ENCODE measurements at places on chromosomes 13 and 19.
A peak's percentile ranks its signal among the peaks of the same experiment; 100 is the strongest.

DNA sequence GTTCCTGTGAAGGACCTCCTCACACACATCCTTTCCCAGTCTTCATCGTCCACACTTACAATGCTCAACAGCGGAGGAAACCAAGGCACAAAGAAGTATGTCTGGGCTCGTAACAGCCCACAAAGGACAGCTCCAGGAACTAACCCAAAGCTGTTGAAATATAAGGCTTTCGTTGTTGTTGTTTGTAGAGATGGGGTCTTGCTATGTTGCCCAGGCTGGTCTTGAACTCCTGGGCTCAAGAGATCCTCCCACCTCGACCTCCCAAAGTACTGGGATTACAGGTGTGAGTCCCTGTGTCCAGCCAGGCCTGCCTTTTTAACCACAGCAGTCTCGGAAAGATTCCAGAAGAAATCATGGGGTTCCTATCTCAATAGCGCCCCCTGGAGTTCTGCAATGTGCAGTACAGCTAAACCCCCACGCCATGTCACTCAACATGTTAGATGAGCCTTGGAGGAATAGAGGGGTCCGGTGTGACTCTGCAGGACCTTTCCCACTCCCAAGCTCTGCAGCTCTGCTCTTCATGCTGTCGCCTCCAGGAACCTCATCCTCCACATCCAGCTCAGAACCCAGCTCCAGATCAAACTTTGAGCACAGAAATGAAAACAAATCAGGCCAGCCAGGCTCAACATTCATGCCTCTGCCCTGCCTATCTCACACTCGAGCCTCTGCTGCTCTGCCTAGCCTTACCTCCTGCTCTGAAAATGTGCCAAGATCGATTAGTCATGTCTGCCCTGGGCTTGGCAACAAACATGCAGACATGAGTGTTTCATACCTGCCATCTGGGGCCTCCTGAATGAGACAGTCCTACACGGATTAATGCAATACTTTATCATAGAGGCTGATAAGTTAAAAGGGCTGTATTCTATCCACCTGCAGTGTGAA lies 7.5 kb downstream of the PLA2G4C start:
- no peak for DNase-seq

DNA sequence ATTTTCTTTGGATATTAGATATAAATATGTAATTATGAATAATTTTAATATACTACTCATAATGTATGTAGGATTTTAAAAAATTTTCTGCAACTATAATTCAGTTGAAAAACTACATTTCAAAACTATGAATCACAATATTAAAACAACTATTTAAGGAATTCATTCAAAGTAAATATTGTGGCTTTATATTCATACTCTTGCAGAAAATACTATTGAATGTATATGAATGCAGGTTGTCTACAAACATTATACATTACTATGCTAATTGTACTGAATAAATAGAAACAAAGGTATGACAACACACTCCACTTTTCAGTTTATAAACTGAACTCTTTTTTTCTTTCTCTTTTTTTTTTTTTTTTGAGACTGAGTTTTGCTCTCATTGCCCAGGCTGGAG lies 14.2 kb downstream of the ZNF91 start:
- no peak for DNase-seq

DNA sequence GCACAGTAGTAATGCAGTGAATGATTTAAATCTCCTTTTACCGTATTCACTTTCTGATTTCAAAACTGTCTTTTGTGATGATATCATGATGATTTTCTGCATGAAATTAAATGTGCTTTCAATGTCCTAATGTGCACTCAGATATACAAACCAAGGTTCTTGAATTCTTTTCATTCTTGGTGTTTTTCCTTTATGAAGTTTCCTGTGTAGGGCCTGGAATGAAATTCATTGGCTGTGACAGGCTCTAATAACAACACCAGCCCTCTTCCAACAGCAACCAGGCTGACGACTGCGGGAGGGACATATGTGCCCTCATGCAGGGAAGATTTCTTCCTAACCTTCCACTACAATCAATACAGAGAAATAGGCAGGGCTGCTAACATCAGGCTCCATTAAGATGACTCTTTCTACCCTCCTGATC lies 1052.0 kb downstream of the DIAPH3 start:
- no peak for DNase-seq

DNA sequence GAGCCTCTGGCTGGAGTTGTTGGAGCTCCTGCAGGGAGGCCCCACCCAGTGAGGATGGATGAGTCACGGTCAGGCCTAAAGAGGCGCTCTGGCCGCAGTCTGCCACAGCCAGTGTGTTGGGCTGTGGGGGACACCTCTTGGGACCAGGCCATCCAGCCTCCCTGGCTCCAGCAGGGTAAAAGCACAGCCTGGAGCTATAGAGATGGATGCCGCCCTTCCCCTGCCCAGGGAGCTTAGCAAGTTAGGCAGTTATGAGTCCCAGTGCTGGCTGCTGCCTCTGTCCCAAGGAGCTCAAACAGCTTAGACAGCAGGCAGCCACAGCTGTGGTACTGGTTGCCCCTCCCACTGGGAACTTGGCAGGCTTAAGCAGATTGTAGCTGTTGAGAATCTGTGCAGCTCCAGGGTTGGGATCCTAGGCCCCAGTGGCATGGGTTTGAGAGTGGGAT lies 100.9 kb downstream of the NDFIP2 start:
- DNase-seq, result no peak

DNA sequence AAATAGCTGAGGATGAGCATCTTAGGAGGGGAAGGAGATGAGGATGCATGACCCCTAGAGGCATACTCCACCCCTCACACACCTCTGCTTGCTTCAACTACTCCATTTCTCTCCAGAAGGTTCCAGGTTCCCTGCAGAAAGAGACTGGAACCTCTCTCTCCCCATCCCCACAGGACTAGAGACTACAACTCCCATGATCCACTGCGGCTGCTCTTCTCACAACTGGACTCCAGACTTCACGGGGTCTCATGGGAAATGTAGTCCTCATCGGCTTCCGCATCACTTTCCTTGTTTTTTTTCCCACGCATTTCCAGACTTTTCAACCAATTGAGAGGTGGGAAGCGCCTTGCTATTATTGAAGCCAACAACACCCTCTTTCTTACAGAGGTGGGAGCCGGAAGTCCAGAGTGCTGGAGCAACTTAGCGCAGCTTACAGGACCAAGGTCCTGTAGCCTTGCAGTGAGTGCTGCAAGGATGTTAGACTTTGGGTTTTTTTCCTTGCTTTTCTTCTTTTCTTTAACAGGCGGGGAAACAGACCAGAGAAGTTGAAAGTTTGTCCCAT lies 13.9 kb upstream of the CACNG6 start:
- no peak for DNase-seq

DNA sequence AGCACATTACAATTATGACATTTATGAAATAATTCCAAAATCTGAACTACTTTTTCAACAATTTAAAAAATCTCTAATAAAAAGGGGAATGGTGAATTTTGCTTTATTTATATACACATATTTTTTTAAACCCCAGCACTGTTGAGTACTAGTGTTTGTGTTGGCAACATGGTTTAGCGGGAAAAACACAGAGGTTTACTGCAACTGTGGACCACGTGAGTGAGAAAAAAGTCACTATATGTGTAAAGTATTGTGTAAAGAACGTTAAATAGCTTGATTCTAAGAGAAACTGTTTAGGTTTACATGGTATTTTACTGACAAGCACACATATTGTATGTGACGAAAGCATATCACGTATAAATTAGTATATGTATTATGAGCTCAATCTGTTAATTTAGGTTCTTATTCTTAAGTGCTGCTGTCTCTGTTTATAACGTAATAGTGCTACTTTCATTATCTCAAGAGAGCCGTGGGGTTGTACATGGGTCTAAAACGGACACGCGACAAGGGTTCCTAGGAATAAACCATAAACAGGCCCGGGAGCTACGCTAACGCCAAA lies 617 bp downstream of the SKA3 start:
- no peak for DNase-seq

DNA sequence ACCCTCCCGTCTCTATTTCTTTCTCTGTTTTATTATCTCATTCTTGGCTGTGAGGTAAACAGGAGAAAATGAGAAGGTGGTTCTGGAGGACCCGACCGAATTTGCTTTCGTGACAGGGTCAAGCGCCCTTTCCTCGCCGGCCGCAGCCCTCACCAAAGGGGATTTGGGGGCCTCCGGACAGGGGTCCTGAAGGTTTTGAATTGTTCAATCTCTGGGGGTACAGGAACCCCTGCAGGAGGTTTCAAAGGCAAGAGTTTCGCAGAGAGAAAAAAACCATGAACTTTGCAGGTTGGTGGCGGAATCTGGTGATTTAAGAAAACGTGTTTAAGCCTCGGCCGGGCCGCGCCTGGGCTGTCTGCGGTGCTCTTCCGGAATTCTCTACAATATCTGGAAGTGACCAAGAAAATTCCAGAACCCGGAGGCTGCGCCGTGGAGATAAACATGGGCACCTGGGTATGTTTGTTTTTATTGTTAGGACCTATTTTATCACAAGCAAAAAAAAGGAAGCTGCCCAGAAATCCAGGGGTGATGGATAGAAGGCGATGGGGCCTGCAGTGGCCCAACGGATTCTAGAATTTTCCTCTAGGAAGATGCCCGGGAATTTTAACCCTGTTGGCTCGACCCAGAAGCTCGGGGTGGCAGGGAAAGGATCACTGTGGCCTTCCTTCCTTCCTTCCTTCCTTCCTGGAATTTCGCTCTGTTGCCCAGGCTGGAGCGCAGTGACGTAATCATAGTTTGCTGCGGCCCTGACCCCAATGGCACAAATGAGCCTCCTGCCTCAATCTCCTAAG lies 14.2 kb upstream of the PTBP1 start:
- DNase-seq, result no peak

GRCh38 chr19:7857727-7858108 lies 16.5 kb downstream of the PRR36 start:
- DNase-seq, result no peak

GRCh38 chr19:48391100-48392005 lies at the start of gene KDELR1:
Gene KDELR1 (minus strand): TSS chr19:48391551. CDS start chr19:48391358, 193 bp downstream.
- DNase-seq, result peak; percentile 83

DNA sequence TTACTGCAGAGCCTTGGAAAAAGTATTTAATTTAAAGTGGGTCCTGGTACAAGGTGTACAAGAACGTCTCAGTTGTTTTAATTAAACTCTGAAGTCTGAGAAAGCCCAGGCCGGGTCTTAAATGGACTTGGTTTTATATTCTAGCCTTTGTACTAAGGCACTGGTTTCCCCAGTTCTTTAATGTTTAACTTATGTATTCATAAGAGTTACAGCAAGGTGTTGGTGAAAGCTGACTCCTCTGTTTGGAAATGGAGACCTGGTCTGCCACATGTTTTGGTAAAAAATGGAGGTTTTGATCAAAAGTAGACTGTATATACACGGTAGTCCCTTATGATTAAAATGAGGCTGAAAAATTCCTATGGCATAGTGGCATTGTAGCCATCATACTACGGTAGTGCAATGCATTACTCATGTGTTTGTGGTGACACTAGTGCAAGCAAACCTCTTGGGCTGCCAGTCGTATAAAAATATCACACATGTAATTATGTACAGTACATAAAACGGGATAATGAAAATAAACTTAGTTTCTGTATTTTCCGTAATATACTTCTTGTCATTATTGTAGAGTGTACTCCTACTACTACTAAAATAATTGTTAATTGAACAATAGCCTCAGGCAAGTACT lies 883.4 kb upstream of the SPRY2 start:
- DNase-seq, result no peak

GRCh38 chr13:113915012-113915763 lies 51.3 kb upstream of the GAS6 start:
- DNase-seq, result no peak

- no peak for DNase-seq
These were observed 5.3 kb downstream of the PRKACA start for GRCh38 chr19:14112051-14112808.

- no peak for DNase-seq
These were observed 12.4 kb downstream of the NOSIP start for GRCh38 chr19:49567861-49568441.
